ENCODE measurements at places on chromosomes 3 and 15.
A peak's percentile ranks its signal among the peaks of the same experiment; 100 is the strongest.

DNA sequence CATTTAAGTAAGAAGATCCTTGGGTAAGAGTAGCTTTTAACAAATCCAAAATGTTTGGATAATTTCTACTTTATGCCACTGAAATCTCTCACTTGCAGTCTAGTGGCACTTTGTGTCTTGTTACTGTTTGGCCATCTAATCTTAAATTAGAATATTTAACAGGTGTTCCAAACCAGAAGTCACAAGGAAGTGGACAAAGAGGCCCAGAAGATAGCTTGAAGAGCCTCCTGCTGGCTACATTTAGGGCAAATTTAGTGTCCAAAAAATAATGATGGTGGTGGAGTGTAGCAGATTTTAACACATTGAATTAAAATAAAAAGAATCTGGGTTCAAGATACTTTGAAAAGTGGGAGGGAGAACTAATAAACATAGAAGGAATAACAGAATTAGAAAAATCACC is 172.2 kb downstream of the GHSR start:
- DNase-seq, result no peak

DNA sequence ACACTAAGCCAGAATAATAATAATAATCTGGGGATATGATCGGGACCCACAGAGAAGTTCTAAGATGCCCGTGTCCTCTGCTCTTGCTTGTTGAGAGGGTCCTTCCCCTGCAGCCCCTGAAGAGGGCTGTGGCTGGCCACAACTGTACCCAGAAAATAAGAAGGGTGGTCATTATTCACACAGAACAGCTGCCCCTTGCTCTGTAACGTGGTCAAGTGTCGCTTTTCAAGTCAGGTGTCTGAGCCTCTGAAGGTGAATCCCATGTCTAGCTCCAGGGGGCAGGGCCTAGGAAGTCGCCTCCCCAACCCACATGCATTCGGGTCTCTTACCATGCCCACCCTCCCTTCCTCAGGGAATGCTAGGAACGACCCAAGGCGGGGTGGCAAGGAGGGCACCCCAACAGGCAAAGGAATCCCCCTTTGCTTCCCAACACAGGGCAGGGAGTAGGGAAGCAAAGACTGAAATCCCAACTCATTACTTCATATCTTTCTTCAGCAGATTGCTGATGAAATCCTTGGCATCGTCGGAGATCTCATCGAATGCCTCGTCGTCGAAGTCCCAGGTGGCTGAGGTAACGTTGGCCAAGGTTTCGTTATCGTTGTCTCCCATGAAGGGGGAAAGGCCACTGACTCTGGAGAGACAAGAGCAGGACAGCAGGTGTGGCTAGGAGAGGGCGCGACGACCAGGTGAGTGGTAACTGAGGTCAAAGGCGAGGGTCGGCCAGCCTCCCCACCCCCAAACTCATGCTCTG is 44.3 kb upstream of the HACD2 start:
- no peak for DNase-seq

DNA sequence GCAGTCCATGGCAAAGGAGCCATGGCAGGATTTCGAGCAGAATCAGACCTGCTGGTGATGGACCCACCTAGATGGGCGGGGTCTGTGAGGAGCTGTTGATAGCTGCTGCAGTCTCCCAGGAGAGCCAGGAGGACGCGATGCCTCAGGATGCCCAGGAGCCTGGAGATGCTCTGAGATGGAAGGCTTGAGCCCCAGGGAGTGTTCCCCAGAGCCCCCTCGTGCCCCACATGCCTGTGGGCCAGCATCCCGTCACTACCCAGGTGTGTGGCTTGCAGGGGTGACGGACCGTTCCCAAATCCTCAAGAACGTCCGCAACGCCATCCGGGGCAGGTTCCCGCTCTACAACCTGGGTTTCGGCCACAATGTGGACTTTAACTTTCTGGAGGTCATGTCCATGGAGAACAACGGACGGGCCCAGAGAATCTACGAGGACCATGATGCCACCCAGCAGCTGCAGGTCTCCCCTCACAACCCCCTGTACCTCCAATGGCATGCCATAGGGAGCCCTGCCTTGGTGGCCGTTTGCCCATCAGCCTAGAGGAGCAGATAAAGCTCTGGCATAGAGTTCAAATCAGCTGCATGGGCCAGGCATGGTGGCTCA is 6.7 kb downstream of the ITIH1 start:
- DNase-seq, result no peak

DNA sequence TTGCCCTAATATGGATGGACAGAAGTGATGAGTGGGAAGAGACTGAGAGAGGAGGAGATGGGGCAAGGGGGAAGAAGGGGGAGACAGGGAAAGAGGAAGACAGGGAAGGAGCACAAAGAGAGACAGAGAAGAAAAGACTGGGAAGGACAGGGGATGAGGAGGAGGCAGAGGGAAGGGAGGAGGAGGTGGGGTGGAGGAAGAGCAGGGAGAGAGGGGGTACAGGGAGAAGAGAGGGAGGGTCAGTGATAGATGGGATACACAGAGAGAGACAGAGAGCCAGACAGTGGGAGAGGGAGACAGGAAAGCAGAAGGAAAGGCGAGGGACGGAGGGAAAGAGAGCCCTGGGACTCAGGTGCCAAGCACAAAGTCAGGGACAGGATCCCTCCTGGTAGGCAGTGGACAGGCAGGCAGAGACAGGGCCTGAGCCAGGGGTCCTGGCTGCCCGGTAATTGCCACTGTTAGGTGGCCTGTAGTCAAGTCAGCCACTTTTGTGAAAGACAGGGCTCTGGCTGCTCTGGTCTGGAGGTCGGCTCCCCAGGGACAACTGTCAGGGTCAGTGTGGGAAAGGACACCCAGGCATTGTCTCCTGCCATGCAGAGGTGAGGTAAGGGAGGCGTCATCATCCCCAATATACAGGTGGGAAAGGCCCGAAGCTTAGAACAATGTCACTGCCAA is 9.8 kb downstream of the VILL start:
- no peak for DNase-seq

DNA sequence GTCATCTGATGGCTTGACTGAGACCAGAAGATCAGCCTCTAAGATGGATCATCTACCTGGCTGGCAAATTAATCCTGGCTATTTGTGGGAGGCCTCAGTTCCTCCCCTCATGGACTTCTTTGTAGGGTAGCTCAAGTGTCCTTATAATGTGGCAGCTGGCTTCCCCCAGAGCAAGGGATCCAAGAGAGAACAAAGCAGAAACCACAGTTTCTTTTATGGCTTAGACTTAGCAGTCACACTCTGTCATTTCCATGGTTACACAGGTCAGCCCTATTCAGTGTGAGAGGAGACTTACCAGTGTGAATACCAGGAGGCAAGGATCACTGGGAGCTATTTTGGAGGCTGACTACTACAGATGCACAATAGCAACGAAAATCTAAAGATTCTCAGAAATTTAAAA is 15.3 kb upstream of the ARL14 start:
- DNase-seq, result no peak

DNA sequence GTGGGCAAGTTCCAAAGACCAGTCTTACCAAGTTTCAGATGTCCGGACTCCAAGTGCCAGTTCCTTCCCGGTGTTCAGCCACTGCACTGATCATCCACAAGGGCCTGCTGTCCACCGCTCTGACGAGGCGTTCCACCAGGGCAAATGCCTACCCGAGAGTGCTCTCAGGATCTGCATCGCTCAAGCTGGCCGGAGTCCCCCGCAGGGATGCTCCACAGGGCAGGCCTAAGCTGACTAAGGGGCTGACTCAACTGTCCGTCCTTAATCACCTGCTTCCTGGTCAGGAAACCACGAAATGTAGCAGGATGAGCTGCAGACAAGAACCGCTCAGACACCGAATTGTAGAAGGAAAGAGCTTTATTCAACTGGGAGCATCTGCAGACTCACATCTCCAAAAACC is 341.6 kb downstream of the KCNH8 start:
- DNase-seq, result no peak

- DNase-seq, result no peak
Observed at GRCh38 chr15:56963126-56963525, 44.7 kb downstream of the TCF12 start.

DNA sequence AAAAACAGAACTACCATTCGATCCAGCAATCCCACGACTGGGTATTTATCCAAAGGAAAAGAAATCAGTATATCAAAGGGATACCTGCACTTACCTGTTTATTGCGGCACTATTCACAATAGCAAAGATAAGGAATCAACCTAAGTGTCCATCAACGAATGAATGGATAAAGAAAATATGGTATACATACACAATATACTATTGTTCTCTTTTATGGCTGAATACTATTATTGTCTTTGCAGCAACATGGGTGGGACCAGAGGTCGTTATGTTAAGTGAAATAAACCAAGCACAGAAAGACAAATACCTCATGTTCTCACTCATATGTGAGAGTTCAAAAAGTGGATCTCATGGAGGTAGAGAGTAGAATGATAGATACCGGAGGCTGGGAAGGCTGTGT is 118.3 kb upstream of the FAM3D start:
- no peak for DNase-seq

DNA sequence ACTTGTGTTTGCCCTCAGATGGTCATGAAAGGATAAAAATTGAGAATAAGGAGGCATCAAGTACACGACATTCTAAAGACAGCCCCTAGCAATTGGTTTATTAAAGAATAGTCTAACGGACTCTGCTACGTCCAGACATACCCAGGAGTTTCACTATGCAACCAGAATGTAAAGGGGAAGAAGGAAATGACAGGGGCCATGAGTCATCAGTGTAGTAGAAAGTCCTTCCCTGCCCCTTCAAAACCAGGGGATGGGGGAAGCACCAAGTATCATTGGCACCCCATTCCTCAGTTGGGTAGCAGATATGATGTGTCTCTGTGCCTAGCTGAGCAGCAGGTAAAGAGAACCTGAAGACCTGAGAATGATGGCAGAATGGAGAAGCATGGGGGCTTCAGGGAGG is 367.4 kb downstream of the IL20RB start:
- no peak for DNase-seq

DNA sequence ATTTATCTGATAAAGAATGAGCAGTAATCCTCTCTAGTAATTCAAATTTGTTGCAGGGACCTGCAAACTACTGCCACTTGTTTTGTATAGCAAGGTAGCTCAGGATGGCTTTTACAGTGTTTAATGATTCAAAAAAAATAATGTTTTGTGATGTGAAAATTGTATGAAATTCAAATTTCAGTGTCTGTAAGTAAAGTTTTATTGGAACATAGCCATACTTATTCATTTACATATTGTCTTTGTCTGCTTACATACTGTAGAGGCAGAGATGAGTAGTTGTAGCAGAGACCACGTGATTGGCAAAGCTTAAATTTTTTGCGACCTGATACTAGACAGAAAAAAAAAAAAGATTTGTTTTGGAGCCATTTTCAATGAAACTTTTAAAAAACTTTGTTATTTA is 6.5 kb upstream of the UTS2B start:
- DNase-seq, result no peak

DNA sequence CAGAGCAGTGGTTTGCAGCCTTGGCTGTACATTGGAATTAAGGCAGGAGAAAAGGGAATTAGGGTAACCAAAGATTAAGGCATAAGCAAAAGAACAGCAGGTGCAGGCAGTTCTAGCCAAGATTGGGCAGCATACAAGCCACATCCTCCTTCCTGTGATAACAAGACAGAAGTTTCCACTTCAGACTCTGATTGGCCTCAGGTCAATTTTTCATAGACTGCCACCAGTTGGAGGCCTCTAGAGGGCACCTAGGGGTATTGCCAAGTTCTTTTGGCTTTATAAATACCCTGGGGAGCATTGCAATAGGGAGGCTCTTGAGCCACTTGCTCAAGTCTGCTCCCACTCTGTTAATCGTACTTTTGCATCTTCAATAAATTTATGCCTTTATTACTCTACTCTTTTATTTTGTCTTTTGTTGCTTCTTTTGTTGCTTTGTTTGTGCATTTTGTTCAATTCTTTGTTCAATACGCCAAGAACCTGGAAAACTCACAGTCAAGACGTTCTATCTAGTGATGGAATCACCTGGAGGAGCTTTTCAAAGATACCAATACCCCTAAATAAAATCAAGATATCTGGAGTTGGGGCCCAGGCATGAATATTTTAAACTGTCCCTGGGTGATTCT is 32.2 kb upstream of the FMN1 start:
- DNase-seq, result peak; percentile 28

DNA sequence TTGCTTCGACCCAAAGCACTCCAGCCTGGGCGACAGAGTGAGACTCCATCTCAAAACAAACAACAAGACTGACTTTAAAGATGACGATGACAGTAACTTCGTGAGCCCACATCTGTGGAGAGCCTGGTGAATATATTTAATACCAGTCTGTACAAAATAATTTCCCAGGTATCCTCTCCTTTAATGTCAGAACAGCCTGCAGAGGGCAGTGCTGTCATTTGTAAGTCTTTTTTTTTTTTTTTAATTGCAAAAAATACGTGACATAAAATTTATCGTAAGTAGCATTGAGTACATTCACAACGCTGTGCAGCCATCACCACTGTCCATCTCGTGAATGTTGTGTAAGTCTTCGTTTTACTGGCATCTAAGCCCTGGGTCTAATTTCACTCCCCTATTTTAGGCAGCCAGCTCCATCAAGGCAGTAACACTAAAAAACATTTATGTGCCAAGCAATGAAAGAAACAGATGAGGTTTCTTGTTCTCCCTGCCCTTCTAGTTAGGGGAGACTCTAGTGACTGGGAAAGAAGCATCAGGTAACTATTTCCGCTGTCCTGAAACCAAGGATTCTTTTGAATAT is 1.4 kb downstream of the HTD2 start:
- peak; percentile 56 for DNase-seq

DNA sequence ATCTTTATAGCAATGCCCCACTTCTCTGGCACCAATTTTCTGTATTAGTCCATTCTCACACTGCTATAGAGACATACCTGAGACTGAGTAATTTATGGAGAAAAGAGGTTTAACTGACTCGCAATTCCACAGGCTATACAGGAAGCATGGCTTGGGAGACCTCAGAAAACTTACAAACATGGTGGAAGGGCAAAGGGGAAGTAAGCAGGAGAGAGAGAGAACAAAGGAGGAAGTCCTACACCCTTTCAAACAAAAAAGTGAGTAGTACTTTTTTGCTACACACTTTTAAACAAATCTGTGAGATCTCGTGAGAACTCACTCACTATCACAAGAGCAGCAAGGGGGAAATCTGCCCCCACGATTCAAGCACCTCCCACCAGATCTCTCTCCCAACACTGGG is 67.8 kb upstream of the ZBED2 start:
- DNase-seq, result no peak

DNA sequence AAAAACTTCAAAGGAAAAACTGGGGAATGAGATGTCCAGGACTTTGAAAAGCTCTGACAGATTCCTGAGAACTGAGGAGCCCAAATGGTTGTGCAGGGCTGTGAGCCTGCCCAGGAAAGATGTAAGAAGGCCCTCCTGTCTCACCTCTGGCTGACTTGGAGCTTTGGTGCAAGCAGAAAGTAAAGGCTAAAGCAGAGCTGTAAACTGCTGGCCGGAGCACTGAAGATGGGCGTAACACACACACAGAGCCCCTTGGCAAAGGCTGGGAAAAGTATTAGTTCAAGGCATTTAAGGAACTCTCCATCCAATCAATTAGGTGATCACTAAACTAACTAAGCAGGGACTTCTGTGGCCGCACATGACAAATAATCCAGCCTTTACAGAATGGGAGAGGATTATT is 144.1 kb upstream of the HACD2 start:
- no peak for DNase-seq

- DNase-seq, result no peak
Observed at GRCh38 chr15:40429068-40429710, 11.6 kb upstream of the BAHD1 start.

GRCh38 chr3:37443363-37444035 is 269.1 kb upstream of the LRRFIP2 start:
- DNase-seq, result no peak
